ENCODE measurements at places on chromosomes 2 and 18.

- DNase-seq: no peak
These were observed 208.4 kb downstream of the DYSF start for GRCh38 chr2:71661782-71662181.

GRCh38 chr2:156023229-156023869 lies 309.2 kb downstream of the NR4A2 start:
- no peak for DNase-seq

DNA sequence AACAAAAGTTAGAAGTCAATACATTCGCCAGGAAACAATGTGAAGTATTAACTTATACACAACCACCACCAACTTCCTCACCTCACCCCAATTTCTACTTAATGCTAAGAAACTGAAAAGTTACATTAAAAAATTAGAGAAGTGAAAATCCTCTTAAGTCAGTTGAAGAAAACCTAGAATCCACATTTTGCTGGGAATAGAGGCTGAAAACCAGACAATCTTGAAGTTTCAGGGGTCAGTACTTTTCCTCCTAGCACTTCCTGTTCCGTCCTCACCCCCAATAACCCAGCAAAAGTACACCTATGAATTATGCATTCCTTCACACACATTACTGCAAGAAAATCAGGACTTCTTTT lies 6.3 kb downstream of the YES1 start:
- DNase-seq: no peak

DNA sequence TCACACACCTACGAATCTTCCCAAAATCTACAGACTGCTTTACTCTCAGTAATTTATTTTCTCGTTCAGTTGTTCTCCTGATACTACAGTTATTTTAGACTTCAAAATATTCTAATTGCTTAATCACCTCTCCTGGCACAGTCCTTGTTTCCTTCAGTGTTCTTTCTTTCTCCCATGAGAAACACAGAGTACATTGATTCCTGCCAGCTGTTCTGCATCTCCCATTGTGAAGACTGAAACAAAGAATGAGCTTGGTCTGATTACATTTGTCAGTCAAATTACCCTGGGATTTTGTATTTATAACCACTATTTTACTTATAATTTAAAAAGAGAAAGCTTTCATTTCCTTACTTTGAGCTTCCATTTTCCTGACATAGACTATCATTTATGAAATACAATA lies 63.9 kb upstream of the TANK start:
- no peak for DNase-seq

- no peak for DNase-seq
These were observed 45.5 kb downstream of the SLC66A2 start for GRCh38 chr18:79905993-79906392.

DNA sequence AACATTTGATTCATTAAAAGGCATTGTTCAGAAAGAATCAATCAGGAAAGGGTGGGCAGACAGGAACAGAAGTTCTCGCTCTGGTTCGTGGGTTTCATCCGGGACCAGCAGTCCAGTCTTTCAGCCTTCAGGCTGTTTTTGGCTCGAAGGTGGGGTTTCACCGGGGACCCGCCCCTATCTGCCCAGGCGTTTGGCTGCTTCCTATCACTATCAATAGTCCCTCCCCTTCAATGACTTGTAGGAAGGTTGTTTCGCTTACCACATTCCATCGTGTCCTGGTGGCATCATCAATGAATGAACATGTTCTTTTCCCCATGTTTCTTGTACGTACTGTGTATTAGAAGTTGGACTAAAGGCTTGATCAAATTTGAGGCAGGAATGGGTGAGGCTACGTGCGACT lies 130.3 kb downstream of the NEDD4L start:
- no peak for DNase-seq

- DNase-seq: no peak
These were observed 28.1 kb upstream of the SPP2 start for GRCh38 chr2:234022424-234022823.

DNA sequence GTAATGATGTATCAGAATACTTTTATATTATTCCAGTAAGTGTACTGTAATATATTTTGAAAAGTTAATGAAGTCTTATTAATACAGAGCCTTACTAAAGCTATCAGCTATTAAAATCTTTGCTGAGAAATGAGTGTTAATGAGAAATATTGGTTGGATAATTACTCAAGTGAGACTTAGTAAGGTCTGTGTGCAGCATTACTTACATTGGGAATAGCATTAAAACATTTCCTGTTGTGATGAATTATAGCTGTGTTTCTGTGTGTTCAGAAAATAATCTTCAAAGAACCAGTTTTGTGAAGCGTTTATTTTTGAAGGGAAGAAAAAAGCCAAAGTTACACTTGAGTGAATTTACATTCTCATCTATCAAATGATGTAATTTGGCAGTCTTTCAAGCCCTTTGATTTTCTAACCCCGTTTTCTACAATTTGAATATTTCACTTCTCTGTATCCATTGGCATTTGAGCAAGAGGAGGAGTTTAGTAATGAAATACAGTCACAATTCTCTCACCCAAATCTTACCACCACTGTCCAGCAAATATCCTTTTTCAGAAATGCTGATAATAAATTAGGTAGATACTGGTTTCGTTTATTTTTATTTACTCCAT lies 123.5 kb upstream of the BOD1L2 start:
- no peak for DNase-seq
